Iris pigment epithelial cell (primary cell): ENCODE measurements at places on chromosomes 13 and 19.
A peak's percentile ranks its signal among the peaks of the same experiment; 100 is the strongest.

- DNase-seq, result peak; percentile 20
Observed at GRCh38 chr19:39568604-39569003, 28.6 kb upstream of the EID2 start.

DNA sequence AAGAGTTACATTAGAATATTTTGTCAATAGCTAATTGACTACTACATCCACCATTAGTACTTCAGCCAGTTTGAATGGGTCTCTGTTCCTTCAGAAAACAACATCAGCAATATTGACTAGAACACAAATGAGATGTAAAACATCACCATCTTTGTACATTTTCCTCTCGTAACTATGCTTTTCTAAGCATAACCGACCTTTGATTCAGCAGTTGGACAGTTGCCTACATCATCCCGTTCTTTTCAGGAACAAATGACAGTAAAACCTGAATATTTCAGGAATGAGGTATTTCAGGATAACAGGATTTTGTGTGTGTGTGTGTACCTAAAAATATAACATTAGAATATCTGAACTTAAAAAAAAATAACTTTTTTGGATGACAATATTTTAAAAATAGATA is 60.9 kb downstream of the STARD13 start:
- peak; percentile 58 for DNase-seq

DNA sequence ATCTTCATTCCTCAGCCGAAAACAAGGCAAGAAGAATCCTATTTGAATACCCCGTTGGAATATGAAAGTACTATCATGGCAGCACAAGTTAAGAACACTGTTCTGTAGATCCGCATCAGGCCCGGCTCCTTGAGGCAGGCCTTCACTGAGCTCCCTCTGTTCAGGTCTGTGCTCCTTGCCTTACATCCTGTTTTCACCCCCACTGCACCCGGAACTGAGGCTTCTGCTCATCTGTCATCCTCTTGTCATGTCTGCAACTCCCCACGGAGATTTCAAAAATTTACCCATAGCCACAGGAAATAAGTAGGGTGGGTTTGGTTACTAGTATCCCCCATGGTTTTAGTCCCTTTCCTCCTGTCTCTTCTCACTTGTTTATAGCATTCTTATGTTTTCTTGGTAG is 861.9 kb downstream of the GPC5 start:
- no peak for DNase-seq

DNA sequence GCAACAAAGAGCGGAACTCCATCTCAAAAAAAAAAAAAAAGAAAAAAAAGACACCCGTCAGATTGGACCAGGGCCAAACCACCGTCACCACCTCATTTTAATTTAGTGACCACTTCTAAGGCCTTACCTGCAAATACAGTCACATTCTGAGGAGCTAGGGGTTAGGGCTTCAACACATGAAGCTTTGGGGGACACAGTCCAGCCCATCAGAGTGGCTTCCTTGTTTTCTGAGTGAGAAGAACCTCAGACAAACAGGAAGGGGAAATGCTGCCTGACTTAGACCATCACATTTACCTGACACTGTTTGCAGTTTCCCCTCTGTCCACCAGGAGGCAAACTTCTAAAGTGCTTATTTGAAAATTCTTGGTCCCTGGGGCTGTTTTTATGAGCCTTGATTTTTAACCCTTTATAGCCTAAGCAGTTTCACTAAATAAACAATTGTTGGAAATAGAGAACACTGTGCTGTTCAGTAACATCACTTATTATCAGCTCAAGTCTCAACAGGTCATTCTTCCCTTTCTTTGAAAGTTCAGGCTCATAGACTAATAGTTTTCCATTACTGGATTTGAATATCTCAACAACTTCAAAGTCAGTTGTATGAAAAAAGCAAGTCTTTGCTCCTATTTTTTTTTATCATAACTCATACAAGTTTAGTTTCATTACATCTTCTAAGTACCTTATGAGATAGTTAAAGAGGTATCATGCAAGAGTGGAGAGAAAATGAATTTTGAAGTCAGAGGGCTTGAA is 74.9 kb upstream of the WASF3 start:
- DNase-seq, result peak; percentile 72

- DNase-seq, result no peak
Observed at GRCh38 chr13:73792796-73793195, 341.4 kb downstream of the KLF12 start.

- no peak for DNase-seq
Observed at GRCh38 chr13:44795176-44795575, 194.1 kb downstream of the NUFIP1 start.
